GM10248 (cell line): ENCODE measurements at places on chromosomes 12 and 14.

DNA sequence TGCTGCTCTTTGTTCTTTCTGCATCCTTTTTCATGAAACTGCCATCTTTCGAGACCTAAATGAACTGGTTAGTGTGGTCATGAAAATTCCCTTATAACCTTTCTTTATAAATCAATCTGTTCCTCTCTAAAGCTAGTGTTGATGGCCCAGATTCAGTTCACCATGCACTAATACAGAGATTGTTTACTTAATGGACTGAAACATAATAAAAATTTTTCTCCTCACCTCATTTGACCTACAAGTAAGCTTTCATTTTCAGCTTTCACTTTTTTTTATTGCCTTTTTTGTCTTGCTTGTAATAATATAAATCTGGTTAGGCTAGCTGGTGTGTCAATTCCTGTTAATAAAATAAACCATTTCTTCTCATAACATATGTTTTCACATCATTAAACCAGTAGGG lies 183.8 kb downstream of the CCDC59 start:
- no peak for DNase-seq

- DNase-seq: no peak
Observed at GRCh38 chr14:53999061-53999488, 42.5 kb upstream of the BMP4 start.

DNA sequence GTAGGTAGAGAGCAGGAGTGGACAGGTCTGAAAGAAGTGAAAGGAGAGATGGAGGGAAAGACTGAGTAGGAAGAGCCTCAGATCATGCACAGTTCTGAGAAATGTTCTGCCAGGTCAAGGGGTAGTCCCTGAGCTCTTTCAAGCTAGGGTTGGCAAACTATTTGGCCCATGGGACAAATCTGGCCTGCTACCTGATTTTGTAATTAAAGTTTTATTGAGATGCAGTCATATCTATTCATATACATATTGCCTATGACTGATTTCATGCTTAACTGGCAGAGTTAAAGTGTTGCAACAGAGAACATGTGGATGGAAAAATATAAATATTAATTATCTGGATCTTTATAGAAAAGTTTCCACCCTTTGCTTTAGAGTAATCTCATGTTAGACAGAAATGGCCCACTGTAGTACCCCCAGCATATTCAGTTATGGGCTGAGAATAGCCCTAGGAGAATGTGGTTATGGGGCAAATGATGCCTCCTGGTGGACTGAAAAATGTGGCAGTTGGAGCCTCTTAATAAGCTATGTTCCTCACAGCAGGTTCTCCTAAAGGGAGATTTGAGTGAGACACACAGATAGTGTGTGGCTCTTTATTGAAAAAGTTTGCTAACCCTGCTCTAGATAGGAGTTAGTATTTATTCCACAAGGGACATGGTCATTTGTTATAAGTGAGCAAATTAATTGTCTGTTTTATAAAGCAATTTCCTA lies 476.9 kb downstream of the LRIG3 start:
- no peak for DNase-seq

DNA sequence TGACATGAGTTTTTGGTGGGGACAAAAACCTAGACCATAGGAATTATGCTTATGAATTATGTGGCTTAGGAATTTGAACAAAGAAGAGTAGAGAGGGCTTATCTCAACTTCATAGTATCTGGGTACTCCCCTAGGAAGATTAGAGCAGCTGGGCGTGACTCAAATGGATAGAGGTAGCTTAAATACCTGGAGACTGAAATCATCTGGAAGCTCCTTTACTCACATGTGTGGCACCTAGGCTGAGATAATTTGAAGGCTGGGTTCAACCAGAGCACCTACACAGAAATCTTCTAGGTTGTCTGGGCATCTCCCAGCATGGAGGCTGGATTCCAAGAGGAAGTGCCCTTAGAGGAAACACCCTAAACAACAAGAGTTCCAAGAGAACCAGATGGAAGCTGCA lies 393.9 kb downstream of the ADAMTS20 start:
- no peak for DNase-seq

DNA sequence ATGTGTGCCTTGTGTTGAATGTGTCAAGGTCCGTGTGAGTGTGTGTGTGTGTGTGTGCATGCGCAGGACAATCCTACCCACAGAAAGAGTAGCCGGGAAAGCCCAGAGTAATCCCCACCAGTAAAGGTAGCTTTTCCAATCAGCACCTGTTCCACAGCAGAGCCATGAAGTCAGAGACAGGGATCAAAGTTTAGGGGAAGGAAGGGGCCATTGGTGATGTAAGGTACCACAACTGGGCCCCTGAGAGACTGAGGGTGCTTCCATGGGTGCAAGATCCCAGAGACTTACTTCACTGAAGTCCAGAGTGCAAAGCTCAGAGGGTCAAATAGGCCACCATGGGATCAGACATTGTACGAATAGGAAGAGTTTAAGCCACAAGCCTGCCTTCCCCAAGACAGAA lies 20.5 kb downstream of the OR10P1 start:
- no peak for DNase-seq

- no peak for DNase-seq
Observed at GRCh38 chr14:104353221-104353920, 215.0 kb downstream of the KIF26A start.

GRCh38 chr14:101480747-101481530 lies 80.4 kb upstream of the DIO3 start:
- DNase-seq: no peak

DNA sequence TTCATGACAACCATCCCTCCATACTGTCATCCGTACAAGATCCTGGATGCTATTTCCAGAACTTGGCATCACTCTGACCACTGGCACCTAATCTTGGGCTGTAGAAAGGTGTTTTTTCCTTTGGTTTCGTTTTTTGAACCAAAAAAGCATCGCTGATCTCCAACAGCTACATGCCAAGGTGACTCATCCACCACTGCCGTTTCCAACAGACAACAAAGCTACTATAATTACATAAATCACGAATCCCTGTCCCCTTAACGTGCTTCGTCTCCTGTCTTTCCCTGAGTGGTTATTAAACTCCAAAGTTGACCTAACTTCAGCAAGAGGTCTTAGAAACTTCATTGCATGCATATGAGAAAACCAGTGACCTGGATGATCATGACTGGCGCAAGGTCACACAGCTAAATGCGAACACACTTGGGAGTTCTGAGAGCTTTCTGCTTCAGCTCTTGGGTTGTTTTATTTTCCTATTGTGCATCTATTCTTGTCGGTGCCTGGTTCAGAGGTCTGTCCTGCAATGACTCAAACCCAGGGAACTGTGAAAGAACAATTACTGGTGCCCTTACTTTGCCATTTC lies 99.9 kb downstream of the PPM1H start:
- no peak for DNase-seq

DNA sequence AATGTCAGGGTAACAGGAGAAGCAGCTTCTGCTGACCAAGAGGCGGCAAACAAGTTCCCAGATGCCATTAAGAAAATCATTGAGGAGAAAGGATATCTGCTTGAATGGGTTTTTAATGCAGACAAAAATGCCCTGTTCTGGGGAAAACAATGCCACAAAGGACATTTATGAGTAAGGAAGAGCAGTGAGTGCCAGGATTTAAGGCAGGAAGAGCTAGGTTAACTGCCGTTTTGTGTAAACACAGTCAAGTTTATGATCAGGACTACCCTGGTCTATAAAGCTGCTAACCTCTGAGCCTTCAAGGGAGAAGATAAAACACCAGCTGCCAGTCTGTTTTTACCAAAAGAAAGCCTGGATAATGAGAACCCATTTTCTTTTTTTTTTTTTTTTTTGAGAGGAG lies 8.5 kb downstream of the MAPKAPK5 start:
- DNase-seq: no peak

DNA sequence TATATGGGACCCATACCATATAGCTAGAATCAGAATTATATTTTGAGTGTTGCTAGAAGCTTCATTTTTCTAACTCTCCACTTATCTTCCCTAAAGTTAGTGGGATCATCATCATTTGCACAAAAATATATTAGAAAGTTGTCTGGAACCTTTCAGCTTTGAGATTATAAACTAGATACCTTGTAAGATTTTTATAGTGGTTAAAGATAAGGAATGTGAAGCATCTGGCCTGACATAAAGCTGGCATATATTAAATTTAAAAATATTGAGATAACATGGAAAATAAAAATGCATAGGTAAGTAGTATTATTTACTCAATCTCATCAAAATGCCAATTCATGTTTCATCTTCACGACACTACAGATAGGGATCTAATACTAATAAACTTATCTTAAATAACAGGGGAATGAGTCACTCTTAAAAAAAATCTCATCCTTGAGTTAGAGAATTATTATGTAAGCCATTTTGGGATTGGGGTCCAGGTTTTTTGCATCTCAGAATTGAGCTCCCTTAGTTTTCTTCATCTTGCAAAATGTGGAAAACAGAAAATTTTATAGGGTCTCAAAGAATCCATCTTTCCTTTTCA lies 318.5 kb downstream of the KCNC2 start:
- no peak for DNase-seq

- DNase-seq: no peak
Observed at GRCh38 chr14:102893452-102893851, 29.0 kb upstream of the AMN start.

- DNase-seq: no peak
Observed at GRCh38 chr14:38000340-38000739, 207.4 kb upstream of the SSTR1 start.

DNA sequence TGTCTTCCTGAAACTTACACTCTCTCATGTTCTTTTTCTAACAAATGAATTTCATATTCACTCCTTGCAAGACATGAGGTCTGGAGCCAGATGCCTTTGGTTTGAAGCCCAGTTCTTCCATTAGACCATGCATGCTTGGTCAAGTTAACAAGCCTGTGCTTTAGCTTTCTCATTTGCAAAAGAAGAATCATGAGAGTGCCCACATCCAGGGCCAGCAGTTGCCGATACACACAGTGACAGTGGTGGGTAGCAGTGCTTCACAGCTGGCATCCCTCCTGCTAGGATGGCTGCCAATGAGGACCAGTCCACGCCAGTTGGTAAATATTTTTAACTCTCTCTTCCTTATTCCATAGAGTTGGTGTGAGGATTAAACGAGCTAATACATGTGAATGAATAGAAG lies 163.1 kb downstream of the PHLDA1 start:
- no peak for DNase-seq

- no peak for DNase-seq
Observed at GRCh38 chr12:87074781-87075180, 818.6 kb upstream of the MGAT4C start.
